ENCODE measurements at places on chromosomes 5 and 9.

- peak; percentile 30 for DNase-seq
These were observed 57.4 kb downstream of the GCNT1 start for GRCh38 chr9:76516350-76516749.

DNA sequence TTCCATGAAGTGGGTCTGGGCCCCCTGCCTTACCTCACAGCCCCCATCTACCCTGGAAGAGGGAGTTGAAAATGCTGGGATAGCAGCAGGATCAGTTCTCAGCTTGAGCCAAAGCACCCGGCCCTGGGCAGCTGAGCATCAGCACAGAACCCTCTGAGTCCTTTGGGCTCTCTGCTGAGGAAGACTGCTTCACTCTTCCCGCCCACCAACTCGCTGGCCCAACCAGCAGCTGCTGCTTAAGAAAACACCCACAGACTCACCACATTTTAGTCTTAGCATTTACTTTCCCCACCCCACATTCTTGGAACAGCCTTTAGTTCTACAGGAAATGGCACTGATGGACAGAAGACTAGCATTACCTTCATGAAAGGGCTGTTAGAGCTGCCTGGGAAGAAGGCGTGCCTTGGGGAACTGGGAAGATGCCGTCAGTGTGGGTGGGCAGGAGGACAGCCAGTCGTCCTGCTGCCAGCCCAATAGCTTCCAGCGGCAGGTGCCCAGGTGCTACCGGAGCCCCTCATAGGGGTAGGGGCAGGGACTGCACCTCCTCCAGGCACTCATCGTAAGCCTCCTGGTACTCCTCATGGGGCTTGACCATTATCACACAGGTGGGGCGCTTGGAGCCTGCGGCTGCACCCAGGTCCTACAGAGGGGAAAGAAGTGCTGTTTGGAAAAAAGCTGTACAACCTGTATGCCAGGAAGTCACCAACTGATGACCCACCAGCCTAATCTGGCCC, 4.3 kb downstream of the NHP2 start:
- DNase-seq: no peak

- DNase-seq: no peak
These were observed 1.6 kb downstream of the IRX4 start for GRCh38 chr5:1881098-1881572.

DNA sequence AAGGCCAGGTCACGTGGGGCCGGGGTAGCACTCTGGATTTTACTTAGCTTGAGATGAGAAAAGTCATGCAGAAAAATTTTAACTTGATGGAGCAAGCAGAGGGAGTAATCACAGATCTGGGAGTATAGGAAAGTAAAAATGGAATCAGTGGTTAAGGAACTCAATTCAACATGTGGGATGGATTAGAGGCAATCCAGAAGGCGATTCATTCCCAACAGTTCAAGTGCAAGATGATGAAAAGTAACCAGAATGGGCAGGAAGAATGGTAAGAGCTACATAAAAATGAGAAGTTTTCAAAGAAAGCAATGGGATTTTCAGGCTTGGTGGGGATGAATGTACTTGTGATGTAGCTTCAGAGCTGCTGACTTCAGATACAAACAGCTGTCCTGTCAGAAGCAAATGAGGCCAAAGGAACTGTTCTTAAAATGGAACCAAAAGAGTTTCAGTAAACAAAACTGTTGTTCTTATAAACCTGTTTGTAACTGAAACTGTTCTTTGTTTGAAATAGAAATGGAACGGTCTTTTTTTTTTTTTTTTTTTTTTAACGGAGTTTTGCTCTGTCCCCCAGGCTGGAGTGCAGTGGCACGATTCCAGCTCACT, 5.6 kb upstream of the SEC24A start:
- no peak for DNase-seq

GRCh38 chr9:94600258-94600657, 6.6 kb upstream of the FBP2 start:
- DNase-seq: no peak

DNA sequence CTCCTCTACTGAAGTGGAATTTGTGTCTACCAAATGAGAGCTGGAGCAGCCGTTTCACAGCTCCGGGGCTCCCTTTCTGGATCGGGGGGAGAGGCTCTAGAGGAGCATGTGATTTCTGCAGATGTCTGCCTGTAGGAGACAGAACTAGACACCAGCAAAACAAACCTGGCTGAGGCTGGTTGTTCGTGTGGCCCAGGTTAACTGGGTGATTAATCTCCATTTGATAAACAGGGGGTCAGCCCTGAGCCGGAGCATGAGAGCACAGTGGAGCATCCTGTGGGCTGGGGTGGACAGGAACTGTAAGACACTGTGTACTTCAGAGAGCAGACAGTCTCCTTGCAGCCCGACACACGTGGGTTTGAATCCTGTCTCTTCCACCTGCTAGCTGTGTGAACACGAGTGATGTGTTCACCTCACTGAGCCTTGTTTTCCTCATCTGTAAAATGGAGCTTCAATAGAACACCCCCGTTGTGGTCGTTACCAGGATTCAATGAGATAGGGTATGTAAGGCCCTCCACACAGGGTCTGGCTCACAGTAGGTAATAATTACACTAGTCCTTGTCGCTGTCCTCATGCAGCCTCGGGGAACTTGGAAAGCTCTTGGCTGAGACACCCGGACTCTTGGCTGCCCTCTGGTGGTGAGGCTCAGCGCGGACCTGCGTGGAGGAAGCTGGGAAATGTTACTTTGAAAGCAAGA, 12.9 kb downstream of the CXCL14 start:
- DNase-seq: peak; percentile 76

GRCh38 chr9:21668516-21668915, 133.9 kb upstream of the MTAP start:
- DNase-seq: peak; percentile 83

- no peak for DNase-seq
These were observed 135.1 kb downstream of the PAPPA start for GRCh38 chr9:116288658-116289057.

DNA sequence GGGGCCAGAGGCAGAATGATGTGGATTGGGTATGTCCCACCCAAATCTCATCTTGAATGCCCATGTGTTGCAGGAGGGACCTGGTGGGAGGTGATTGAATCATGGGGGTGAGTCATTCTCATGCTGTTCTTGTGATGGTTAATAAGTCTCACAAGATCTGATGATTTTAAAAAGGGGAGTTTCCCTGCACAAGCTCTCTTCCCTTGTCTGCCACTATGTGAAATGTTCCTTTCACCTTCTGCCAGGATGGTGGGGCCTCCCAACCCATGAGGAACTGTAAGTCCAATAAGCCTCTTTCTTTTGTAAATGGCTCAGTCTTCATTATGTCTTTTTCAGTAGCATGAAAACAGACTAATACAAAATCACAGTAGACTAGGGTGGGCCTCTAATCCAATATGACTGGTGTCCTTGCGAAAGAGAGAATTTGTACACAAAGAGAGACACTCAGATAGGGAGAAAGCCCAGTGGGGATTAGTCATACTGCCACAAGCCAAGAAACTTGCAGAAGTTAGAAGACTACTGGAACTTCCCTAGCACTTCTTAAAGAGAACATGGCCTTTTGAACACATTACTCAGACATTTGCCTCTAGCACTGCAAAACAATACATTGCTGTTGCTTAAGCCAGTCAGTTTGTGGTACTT, 68.4 kb downstream of the ANXA1 start:
- DNase-seq: no peak

- no peak for DNase-seq
These were observed 18.8 kb upstream of the ALDH1B1 start for GRCh38 chr9:38373679-38374078.

- DNase-seq: no peak
These were observed 90.9 kb downstream of the EQTN start for GRCh38 chr9:27206041-27206440.

GRCh38 chr5:93623153-93623552, 40.1 kb downstream of the NR2F1 start:
- no peak for DNase-seq
